ENCODE measurements at places on chromosomes 5 and 9.

GRCh38 chr9:86181379-86182315, 77.8 kb downstream of the C9orf153 start:
- DNase-seq, result no peak

GRCh38 chr5:103411711-103412110, 150.9 kb downstream of the NUDT12 start:
- no peak for DNase-seq

DNA sequence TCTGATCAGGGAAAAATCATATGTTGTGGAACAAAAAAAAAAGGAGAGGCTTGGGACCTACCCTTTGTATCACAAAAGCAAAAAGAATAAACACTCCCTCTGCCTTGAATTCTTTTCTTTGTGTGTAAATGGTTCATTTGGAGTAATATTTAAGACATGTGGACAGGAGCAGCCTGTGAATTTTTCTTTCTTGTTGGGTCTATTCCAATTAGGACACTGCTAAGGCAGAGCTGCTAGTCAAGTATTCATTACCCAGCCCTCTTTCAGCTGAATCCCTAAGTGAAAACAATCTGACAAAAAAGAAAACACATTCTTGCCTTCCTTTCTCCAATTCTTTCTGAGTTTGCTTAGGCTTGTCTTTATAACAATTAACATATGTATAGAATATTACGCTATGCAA, 330.0 kb downstream of the EBF1 start:
- peak; percentile 80 for DNase-seq

GRCh38 chr5:64108674-64109073, 57.0 kb upstream of the RNF180 start:
- DNase-seq, result no peak

DNA sequence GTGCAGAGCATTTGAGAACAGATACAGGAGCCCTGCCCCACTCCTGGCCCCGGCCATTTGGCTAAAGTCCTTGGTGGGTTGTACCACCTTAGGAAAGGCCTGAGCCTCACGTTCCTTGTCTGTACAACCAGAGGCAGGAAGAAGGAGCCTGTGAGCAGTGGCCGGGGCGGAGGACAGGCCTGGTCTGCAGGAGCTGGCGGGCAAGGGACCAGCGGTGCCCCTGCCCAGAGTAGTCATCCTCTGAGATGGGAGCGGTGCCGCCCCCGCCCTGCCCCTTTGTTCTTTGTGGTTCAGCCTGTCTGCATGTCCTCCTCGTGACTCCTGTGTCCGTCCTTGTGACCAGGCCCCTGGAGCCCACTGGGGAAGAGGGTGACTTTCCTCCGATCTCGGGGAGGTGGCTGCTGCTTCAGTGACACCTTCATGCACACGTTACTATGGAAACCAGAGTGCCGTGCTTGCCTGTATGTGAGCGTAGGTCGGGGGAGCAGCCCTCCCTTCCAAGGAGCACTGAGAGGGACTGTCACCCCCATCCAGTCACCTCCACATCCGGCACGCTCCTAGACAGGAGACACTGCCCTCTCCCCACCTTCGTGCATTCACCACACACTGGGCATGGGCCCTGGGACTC, 42.9 kb downstream of the UNC5A start:
- no peak for DNase-seq

GRCh38 chr9:14993901-14994554, 83.8 kb upstream of the FREM1 start:
- no peak for DNase-seq

DNA sequence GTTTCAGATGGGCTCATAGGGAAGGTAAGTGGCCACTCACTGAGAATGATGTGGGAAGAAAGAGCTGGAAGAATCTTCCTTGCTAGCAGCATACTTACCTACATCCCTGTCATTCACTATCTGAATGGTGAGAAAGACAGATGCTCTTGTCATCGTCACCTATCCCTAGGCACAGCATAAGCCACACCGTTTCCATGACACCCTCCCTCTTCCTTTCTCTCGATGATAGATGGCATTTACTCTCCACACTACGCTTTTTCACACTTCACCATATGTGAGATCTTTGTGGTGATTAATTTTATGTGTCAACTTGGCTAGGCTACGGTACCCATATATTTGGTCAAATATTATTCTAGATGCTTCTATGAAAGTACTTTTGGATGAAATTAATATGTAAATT, 44.4 kb upstream of the FER start:
- DNase-seq, result no peak

DNA sequence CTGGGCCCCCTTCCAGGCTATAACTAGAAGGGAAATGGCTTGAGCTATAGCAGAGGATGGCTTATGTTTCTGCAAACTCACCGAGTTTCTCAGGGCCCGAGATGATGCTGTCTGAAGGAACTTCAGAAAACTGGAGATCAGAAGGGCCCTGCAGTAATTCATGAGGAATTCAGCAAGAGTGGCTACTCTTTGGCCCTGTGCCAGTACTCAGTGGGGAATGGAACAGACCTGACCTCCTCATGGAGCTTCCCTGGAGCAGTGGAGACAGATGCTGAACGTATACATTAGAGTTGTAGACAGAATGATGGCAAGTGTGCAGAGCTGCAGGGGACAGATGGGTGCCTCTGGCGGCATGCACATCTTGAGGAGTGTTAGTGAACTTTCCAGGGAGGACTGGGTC, 17.3 kb upstream of the SMIM32 start:
- no peak for DNase-seq

GRCh38 chr5:54421976-54422375, 33.5 kb upstream of the HSPB3 start:
- DNase-seq, result no peak

- no peak for DNase-seq
These were observed 51.7 kb downstream of the IRF1 start for GRCh38 chr5:132438917-132439316.

DNA sequence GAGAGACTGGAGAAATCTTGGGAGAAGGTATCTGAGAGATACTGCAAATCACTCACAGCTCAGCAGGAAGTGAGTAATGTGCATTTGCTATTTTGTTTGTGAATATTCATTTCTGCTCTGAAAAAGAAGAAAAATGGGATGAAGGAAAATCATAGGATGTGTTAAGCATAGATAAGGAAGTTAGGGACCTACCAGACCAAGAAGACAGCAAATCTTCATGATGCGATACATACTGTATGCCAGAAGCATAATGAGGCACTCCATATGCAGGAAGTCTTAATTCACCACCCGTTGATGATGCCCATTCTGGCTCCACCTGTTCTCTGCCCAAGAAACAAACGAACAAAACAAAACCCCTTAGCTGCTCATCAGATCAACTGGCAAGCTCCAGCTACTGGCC, 6.1 kb upstream of the DAPK1 start:
- no peak for DNase-seq

Data from fibroblast of skin of left biceps (primary cell).